ENCODE measurements at places on chromosomes 2 and 18.

DNA sequence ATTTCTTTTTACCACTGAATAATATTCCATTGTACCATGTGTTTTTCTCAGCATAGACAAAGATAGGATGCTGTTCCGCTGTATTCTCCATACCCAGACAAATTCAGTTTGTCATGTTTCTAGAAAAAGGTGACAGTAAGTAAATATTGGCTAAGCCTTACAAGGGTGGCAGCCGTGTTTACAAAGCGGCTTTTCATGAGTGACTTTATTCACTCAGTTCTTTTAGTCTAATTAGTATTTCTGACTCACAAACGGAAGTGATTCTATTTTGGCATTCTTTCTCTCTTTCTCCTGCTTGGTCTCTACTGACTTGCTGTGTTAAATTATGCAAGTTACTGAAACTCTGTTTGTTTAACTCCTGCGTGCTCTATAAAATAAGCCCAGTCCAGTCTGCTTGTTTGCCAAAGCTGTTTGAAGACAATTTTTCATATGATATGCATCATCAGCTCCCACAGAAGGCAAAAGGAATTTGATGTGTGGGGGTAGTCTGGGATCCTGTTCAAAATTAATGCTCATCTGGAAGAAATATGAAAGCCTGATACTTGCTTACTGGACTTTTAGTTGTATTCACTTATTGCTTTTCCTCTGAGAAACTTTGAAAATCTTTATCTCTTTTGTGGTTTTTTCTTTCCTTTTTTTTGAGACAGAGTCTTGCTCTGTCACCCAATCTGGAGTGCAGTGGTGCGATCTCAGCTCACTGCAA is 2.3 kb upstream of the PLEKHH2 start:
- DNase-seq = peak; percentile 96

GRCh38 chr2:143645921-143646645 is 516.9 kb downstream of the ARHGAP15 start:
- no peak for DNase-seq

DNA sequence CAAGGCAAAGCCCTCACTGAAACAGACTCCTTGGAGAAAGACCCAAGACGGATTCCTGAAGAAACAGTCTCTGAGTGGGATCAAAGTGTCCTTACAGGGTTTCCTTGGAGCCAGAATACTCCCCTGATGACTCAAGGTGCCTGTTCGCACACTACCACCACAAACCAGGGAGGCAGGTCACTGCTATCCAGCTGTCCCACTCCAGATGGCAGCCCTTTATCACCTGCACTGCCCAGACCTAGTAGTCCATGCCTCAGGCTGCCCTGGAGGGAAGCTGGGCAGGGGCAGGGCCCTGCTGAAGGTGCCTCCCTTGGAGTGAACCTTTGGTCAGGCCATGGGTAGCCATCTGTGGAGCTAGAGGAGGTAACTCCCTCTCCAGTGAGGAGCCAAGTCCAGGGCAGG is 34.1 kb downstream of the TRABD2A start:
- DNase-seq = no peak

GRCh38 chr2:21818212-21818795 is 694.5 kb downstream of the TDRD15 start:
- no peak for DNase-seq

DNA sequence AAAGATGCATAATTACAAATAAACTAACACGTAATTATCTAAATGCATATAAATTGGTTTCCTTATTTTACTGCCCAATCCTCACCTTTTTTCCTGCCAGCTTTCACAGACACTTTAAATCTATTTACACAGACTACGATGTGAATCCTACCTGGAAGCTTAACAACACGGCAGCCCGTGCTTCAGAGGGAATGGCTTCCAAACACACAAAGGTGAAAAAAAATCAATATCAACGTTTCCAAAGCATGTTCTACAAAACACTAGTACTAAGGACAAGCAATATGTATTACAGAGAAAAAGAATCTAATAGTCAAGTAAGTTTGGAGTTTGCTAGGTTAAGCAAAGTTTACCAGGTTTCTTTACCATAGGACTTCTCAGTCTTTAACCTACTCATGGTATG is 4.4 kb downstream of the MAP4K3 start:
- no peak for DNase-seq

GRCh38 chr2:109473616-109474318 is 140.0 kb downstream of the SEPTIN10 start:
- DNase-seq = no peak

DNA sequence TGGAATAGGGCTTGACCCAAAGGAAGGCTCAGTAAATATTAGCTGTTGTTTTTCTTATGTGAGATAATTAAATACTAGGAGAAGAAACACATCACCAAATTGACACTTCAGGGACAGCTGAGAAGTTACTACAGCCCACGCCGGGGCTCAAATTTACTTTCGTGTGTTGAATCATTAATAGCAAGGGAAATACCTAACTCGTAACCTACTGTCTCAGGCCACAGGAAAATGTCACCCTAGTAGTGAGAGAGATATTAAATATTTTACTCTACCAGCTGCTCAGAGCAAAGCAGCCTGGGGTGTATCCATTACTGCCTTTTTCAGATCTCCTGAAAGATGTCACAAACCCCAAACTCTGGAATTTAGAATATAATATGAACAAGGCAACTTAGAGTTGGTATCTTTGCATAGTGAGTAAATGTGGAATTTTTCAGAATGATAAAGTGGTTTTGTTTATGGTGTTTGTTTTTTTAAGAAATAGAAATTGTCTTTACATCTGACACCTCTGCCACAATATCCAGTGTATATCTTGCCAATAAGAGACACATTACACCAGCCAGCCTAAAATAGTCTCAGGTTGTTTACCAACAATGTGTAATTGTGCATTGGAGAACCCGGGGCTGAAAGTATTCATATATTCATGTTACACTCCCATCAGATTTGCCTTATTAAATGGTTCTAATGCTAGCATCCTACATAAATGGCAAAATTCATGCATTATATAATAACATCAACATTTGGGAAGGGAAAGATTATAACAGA is 48.4 kb downstream of the ATP8B1 start:
- no peak for DNase-seq

DNA sequence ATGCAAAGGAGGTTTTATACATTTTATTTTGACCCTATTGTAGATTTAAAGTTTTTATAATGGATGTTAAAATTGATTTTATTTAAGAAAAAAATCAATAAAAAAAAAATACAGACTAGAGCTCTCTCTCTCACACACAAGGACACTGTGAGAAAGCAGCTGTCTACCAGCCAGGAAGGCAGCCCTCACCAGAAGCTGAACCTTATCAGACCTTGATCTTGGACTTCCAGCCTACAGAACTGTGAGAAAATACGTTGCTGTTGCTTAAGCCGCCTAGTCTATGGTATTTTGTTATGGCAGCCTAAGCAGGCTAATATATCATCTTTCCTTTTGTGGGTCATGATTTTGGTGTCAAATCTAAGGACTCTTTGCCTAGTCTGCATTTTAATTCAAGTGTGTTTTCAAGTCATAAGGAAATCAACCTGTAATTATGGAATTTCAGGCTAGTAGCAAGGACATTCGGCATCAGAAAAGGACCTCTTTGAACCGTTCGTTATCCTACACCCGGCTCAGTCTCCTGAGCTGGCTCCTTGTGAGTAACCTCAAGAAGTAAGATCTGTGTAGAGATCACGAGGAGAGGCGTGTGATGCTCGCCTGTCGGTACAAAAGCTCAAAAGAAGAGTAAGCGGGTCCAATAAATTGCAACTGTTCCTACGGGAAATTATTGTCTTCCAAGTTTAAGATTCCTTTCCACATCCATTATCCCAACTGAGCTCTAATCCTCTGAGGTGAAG is 98.2 kb downstream of the PDCL3 start:
- no peak for DNase-seq

GRCh38 chr2:196925051-196925767 is 1.3 kb downstream of the PGAP1 start:
- no peak for DNase-seq

- DNase-seq = no peak
These were observed 75.4 kb upstream of the IGFBP5 start for GRCh38 chr2:216770717-216771116.

GRCh38 chr18:57780318-57780705 is 22.8 kb downstream of the ATP8B1 start:
- DNase-seq = no peak

DNA sequence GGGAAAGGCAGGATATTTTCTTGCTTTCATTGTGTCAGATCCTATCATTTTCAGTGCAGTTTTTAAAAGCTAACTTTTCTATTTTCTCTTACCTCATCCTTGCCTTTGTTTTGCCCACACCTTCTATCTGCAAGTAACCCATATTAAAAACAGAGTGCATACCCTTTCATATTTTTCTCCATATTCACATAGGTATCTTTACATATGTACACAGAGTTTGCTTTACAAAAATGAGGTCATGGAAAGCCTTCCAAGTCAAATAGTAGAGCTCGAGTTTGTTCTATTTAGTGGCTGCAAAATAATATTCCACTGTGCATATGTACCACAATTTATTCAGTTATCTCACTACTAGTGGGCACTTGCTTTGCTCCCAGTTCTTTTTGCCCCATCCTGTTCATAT is 3.9 kb upstream of the DHRS9 start:
- DNase-seq = no peak

DNA sequence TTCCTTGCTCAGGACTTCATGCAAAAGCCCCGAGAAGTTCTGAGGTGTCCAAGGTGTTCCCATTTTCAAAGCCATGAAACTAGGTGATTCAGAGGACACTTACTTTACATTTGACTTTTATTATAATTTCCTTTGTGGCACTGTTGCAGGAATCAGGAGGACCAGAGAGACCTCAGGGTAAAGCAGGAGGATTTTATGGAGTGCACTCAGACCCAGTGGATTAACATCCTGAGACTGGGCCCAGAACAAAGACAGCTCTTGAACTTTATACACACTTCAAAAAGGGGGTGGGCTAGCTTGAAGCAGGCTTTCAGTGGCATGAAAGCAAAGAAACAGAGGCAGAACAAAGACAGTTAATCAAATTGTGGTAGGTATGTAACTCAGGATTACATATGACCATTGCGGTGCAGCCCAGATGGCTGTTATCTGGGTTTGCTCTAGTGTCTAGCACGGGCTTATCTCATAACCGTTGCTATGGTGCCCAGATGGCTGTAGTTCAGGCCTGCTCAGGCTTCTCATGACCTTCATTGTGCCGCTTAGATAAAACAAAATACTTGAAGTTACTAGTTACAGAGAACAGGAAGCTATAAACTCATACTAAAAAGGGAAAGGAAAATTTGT is 39.4 kb downstream of the TMEM182 start:
- no peak for DNase-seq

DNA sequence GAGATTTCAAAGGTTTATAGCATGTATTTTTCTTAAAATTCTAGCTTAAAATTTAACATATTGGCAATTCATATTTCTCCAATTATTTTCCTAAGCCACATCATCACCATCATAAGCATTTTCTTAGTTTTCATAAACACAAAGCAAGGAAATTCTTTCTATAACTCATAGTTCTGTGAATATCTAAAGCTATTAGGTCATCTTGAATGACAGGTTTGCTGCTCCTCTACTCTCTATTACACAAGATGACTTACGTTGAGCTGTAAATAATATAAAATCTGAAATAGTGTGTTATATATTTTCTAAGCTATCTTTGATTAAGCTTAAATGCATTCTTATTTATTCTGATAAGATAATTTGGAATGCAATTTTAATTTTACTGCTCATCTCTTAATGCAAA is 984.6 kb upstream of the CNTNAP5 start:
- no peak for DNase-seq

DNA sequence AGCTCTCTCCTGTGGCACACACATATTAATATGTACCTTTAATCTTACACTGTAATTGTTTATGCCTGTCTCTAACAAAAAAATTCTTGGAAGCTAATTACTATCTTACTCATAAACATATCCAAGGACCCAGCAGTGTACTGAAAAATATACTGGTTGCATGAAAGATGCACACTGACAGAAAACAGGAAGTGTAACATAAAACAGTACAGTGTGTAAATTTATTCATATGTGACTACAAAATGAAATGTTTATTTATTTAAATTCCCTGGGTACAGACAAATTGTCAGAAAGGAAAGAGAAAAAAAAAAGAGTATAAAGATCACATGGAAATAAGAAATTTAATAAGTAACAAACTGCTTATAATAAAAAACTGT is 28.5 kb downstream of the TMEM131 start:
- DNase-seq = no peak

DNA sequence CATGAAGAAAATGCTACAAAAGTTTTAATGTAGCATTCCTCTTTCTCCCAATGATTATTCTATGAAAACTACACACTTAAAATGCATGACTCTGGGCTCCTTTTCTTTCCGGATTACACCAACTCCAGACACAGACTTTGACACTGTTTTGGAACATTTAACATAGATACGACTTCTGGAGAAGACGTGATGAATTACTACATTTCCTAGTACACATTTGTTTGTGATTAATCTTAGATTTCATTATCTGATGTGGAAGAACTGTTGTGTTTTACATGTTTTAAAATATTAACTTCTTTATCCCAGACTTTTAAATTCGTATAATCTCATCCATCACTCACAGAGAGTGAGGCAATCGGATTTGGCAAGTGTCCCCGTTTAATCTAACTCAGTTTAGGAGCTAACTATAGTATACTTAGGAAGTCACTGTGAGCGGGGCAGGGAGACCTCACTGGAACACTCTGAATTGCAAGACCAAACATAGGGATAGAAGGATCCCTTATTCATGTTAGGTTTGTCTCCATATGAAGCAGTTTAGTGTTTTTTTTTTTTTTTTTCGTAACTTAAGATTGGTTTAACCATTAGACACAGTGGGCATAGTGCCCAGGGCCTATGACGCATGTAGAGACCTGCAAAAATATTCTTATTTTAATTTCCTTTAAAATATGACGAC is 66.7 kb downstream of the PDE1A start:
- DNase-seq = no peak

DNA sequence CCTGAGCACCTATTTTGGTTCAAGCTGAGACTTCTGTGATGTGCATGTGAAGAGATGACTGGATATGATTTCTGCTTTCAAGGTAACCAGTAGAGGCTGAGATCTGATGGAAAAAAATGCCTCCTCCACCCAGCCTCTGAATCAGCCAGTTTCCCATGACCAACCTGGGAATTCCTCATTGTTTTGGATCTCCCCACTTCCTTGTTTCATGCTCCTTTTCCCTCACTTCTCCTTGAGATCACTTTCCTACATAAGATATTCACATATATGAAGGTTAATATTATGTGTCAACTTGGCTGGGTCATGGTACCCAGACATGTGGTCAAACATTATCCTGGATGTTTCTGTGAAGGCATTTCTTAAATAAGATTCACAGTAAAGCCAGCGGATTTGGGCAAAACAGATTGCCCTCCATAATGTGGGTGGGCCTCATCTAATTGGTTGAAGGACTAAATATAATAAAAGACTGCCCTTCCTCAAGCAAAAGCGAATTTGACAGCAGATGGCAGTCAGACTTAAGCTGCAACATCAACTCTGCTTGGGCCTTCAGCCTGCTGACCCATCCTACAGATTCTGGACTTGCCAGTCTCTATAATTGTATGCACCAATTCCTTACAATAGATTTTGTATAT is 379.4 kb downstream of the TNS1 start:
- DNase-seq = no peak
